ENCODE measurements at places on chromosomes 4 and X.

DNA sequence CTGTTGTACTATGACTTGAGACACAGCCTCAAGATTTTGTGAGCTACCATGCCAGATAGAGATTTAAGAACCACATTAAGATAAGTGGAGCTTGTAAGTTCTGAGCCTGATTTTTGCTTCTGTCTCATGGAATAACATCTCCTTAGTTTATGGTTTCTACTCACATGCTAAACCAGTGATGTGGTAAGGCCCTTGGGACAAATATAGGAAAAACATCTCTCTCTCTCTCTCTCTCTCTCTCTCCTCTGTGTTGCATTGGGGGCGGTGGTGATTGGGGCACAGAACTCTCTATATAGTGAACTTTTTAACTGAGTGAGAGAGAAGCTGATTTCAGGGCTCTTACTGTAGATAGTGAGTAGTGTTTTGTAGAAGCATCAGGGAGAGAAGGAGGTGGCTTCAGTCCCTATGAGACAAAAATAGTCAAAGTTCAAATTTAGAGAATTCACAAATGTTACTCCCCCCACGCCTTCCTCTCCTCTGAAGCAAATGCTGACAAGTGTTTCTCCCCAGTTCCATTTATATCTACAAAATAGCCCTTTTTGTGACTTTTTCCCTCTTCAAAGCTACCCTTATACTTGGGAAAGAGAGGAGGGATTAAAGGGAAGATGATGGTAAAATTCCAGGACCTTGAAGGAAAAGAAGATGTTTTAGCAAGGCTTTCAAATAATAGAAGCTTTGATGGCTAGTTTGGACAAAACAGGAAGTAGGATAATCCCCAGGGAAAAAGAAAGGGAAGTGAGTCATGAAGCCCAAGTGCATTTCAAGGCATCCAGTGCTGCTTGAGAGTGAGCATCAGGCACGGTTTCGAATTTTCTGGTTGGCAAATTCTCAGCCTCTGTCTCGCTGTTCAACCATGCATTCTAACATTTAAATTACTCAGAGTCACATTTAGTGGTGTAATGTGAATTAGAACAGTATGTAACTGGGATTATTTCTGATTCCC is 134.3 kb upstream of the AP1S2 start:
- DNase-seq: no peak

DNA sequence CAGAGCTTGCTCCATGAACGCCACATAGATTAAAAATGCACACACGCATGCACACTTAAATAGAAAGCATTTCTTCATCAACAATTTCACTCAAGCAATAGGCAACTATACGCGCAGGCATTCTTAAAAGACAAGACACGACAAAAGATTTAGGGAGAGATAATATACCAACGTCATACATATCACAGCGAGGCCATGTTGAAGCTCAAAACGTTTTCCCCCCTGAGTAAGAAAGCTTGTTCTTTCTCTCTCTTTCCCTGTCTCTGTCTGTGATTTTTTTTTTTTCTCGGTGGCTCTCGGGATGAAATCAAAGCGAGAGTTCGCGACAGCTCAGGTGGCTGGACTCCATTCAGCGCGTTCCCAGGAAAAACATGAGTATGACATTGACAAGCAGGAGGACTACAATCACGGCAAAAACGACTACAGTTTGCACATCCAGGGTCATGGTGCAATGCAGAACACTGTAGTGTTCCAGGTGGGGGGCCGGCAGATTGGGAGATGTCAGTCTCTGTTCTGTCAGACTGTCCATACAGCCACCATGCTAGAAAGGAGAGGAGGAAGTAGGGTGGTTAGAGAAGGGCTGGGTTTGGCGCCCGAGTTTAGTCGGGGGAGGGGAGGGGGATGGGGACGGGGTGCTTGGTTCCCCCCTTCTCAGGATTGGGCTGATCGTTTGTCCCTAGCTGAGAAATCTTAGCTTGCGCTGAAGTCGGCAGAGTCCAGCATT is 30.7 kb downstream of the ARHGEF9 start:
- peak; percentile 29 for DNase-seq

GRCh38 chr4:15139599-15139998 is 137.3 kb downstream of the CPEB2 start:
- DNase-seq: no peak

GRCh38 chr4:5503336-5503936 is 204.9 kb downstream of the EVC2 start:
- DNase-seq: no peak

DNA sequence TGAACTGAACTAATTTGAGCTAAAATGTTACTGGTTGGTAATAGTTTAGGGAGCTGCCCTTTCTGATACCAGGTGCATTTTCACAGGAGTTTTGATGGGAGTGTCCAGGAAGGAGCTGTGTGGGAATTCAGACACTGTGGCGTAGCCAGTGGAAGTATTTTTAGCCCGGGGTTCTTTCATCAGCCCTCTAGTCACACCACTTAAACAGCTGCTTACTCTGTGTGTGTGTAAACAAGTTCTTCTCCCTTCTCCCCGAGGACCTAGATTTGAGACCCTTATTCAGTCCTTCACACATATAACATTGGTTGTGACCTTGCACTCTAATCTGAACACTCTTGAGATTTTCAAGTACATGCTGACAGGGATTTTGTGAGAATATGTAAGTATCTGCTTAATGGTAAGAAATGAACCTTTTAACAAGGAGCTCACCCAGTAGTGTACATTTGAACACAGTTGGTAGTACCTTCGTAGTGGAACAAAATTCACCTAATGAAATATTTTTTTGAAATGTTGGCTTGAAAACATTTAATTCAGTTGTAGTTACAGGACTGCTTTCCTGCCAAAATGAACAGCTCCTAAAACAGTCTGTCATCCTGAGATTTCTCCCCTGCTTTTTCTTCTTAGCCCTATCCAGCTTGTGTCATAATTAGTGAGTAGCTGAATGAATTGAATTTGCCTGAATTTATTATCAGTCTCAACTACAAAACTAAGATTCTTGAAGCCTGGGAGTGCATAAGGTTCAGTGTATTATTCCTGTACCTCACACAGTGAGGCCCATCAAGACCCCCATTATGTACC is 61.8 kb downstream of the BMPR1B start:
- DNase-seq: no peak

DNA sequence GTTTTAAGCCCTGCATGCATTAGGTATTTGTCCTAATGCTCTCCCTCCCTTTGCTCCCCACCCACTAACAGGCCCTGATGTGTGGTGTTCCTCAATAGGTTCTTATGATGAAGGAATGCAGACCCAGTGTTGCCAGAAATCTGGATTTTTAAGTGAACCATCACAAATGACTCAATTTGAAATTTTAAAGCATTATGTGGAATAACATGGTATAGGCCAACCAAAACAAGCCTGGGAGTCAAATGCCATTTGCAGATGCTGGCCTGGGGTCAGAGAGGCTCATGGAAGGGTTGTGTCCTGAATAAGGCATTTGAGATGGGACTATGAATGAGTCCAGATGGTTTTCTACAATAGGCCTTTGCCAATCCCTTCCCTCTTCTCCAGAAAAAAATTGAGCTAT is 179.6 kb downstream of the SHROOM3 start:
- no peak for DNase-seq

GRCh38 chr4:151950993-151951670 is 190.3 kb upstream of the GATB start:
- no peak for DNase-seq

DNA sequence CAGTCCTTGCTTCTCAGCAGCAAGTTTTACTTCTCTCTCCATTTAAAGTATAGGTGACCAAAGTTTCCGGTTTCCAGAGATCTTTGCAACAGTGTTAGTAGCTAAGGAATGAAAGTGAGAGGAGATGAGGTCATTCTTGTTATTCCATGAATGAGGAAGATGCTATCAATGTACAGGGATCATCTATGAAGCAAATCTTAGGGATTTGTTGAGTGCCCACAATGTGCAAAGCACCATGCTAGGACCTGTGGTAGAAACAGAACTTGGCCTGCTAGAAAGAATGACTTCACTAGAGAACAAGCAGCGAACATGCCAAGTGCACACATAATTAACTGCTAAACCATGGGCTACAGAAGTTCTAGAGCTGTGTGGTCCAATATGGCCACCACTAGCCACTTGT is 112.5 kb downstream of the MID1 start:
- no peak for DNase-seq

GRCh38 chr4:127975121-127975770 is 10.0 kb downstream of the ABHD18 start:
- DNase-seq: no peak

DNA sequence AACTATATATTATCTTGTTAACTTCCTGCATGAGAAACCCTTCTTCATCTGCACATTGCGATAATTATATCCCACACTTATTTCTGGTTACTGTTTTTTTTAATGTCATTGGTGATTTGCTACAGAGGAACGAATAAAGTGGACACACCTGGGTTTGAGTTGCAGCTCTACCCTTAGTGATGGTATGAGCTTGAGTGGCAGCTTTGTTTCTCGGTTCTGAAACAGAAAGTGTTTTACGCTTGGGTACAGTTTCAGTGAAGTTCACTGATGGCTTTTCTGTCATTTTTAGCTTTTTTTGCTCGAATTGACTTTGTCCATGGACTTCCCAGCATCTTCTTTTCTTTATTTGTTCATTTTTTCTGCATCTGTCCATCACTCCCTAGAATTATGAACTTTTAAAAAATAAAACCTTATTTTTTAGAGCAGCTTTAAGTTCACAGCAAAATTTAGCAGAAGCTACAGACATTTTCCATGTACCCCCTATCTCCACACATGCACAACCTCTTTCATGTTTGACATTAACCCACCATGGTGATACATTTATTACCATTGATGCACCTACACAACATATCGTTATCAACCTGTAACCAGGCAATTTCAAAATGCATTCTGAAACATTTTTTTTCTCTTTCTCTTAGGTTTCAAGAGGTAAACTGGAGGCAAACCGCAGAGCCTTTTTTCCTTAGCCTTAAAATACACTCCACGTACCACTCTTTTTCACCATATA is 1041.6 kb upstream of the PRKX start:
- DNase-seq: no peak

Data from Kasumi-1 (cell line).